ENCODE measurements at places on chromosomes 2 and 18. TPM values are rescaled to one million over a fixed set of nuclear protein-coding genes. Genes with fewer than 3 reads are reported as not detected.
A peak's percentile ranks its signal among the peaks of the same experiment; 100 is the strongest.

The CYS1 gene
- total RNA-seq, result 12.2 TPM

The GULP1 gene
- 99.3 TPM for total RNA-seq

The EHD3 gene
- total RNA-seq, result 11.4 TPM

The ALPG gene
- not detected for total RNA-seq

The NTSR2 gene
- not detected for total RNA-seq

The SFXN5 gene
- 13.0 TPM for total RNA-seq

The SNX17 gene
- 92.1 TPM for total RNA-seq

The ST6GAL2 gene
- total RNA-seq, result 4.5 TPM

DNA sequence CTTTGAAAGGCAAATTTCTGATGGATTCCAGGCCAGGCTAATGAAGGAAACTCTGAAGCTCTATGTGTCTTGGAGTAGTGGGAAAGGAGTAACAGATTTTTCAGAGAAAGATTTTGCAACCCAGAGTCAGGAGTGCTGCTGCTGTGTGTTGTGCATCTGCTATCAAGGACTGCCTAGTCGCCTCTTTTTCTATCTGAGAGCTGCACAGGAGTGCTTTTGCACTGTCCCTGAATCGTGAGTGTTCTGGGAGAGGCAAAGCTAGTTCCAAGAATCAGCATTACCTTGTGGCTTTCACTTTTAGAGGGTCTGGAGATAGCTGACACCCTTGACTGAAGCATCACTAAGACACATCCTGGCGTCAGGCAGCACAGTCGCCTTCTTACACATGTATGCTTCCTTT, 336.4 kb downstream of the PARD3B start:
- DNase-seq, result no peak

- no peak for DNase-seq
These were observed 1.1 kb upstream of the MTERF4 start for GRCh38 chr2:241103176-241103595.

GRCh38 chr2:163664610-163665009, 71.2 kb downstream of the FIGN start:
- DNase-seq, result peak; percentile 55

DNA sequence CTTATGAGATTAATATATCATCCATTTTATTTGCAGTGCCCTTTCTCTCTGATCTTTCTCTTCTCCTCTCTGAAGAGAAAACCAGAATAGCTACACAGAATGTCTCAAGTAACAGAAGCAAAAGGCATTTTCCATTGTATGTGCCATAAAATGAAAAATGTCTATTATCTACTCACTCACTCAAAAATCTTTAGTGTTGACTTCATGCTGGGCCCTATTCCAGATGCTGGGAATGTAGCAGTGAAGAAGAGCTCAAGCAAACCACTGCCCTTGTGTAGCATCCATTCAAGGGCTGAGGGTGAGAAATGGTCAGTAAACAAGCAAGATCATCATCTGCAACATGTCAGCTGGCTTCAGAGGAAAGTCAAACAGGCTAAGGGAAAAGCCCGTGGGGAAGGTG, 427.7 kb downstream of the METTL4 start:
- no peak for DNase-seq

DNA sequence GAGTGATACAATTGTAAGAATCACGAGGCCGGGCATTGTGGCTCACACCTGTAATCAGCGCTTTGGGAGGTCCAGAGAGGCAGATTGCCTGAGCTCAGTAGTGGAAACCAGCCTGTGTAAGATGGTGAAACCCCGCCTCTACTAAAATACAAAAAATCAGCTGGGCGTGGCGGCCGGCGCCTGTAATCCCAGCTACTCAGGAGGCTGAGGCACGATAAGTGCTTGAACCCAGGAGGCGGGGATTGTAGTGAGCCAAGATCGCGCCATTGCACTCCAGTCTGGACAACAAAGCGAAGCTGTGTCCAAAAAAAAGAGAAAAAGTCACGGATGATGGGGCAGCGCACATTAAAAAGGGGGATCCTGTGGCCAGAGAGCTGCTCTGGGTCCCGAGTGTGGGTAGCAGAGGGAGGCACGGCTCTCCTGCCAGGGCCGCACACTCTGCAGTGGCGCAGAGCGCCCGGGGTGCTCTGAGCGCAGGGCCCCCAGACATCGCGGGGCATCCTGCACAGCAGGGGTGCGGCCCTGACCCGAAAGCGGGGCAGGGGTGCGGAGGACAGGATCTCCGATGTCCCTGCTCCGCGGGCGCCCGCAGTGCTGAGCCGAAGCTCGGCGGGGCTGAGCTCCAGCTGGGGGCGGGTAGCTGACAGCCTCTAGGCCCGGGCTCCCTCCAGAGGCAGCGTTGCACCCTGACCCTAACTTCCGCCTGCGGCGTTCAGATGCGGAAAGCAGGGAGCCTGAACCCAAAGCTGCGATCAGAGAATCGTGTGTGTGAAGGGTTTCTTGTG, 30.4 kb upstream of the RAB6D start:
- no peak for DNase-seq

- no peak for DNase-seq
These were observed 236.4 kb downstream of the ATAD2B start for GRCh38 chr2:23690421-23691105.

DNA sequence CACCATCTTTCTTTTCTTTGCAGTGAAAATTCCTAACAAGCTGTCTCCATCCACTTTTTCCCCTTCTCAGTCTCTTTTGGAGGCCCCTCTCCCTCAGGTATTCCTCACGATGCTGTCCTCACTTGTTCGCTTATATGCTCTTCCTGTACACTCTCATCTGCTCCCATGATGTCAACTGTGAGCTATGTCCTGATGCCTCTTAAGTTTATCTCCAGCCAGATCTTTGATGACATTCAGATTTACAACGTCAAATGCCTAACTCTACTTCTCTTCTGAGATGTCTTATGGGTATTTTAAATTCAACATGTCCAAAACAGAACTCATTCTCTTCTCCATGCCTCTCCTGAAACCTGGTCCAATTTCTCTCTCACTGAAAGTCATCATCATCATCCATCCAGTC, 55.1 kb upstream of the SERTAD2 start:
- no peak for DNase-seq

- no peak for DNase-seq
These were observed 594 bp downstream of the FAM161A start for GRCh38 chr2:61853086-61853846.

GRCh38 chr2:9166579-9167377, 39.8 kb upstream of the ASAP2 start:
- DNase-seq, result no peak

- DNase-seq, result no peak
These were observed 238.2 kb downstream of the OSR1 start for GRCh38 chr2:19120181-19120580.
